ENCODE measurements at places on chromosomes 4 and X.
A peak's percentile ranks its signal among the peaks of the same experiment; 100 is the strongest.

GRCh38 chr4:17038510-17039176 is 140.2 kb upstream of the LDB2 start:
- no peak for DNase-seq

DNA sequence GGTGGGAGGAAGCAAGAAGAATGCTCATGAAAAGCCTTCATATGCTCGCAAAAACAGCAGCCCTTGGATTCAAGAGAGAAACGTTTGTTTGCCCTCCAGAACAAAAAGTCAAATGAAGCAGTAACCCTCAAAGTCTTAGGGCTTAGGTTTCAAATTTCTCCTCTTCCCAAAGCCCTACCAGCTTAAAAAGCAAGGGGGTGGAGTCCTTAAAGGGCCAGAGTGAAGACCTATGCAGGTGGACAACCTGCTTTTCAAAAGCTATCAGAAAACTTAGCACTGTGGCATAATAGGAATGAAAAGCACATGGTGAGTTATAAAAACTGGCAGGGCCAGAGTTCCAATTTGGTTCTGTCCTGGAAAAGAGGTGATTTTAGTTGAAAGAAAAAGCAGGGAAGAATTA is 253.3 kb downstream of the NAP1L3 start:
- no peak for DNase-seq

GRCh38 chr4:48898733-48899431 is 7.7 kb downstream of the OCIAD2 start:
- DNase-seq, result no peak

- DNase-seq, result no peak
These were observed 644.1 kb upstream of the AGA start for GRCh38 chr4:178086320-178086719.

GRCh38 chr4:174217273-174218126 is 66.0 kb downstream of the FBXO8 start:
- DNase-seq, result peak; percentile 42

DNA sequence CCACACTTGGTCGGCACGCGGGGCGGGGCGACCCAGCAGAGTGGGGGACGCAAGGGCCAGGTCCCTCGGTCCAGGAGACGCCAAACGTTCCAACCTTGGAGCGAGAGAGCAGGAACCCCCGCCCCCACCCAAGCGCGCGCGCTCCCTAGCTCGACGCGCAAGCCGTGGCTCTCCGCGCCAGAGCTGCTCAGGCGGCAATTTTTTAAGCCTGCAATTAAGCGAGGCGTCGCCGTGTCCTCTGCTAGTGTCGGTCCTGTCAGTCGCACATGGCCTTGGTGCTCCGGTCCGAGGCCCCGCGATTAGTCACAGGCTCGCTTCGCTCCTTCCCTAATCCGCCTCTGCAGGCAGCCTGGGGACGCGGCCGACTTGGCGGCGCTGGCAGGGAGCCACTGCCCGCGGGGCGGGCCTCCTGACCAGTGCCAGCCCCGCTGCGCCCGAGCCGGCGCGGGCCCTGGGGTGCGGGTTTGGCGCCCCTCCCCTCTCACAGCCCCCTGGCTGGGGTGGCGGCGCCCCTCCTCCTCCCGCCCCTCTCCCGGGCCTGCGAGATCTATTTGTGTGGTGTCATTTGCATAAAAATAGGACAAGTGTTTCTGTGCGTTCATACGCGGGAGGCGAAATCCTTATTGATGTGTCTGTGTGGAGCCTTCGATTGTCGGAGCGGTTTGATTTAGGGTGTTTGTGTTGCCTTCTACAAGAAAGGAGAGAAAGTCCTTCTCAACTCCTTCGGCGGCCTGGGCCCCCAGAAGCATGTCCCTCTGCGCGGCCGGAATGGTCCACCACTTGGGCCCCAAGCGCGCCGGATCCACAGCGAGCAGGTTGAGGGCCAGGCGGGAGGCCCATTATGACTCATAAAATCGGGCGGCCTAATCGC is 9.8 kb upstream of the BCOR start:
- DNase-seq, result peak; percentile 51

DNA sequence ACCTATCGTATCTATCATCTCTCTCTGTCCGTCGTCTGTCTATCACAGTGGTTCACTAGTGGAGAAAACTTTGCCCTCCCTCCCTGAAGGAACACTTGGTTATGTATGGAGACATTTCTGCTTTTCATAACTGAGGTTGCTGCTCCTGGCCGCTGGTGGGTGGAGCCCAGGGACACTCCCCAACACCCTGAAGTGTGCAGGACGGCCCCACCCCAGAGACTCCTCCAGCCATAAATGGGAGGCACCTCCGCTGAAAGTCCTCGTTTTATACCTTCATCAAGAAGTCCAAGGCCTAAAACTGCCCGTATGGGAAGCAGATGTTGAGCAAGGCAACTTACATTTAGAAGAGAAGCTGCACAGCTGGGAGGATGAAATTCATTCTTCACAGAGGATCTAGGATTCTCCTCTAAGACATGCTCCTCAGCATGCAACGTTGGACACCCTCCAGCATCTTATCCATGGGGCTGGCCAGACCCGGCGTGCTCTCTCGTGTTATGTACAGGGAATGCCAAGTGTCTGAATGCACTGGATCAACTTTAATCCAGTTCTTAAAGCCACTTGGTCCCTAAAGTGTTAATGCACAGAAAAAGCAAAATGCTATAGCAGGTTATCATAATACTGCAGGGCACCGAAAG is 43.5 kb downstream of the PRKX start:
- DNase-seq, result no peak

GRCh38 chrX:57481514-57481913 is 110.3 kb upstream of the ZXDB start:
- DNase-seq, result no peak
